Activated naive CD4-positive, alpha-beta T cell treated with anti-CD3 and anti-CD28 coated beads for 36 hours (primary cell): ENCODE measurements at places on chromosomes 4 and X. TPM values are rescaled to one million over a fixed set of nuclear protein-coding genes. Genes with fewer than 3 reads are reported as not detected.

The EMCN gene
- not detected for total RNA-seq

The TMEM47 gene
- not detected for total RNA-seq

The TRIM61 gene
- 0.84 TPM for total RNA-seq

The CABS1 gene
- not detected for total RNA-seq

The SORBS2 gene
- not detected for total RNA-seq

The LARP1B gene
- total RNA-seq: 18.9 TPM

The SPON2 gene
- 4.8 TPM for total RNA-seq

The CLDN34 gene
- not detected for total RNA-seq

The GC gene
- not detected for total RNA-seq

The MAML3 gene
- total RNA-seq: 0.76 TPM

The CXorf65 gene
- total RNA-seq: 11.3 TPM

The PLAC1 gene
- total RNA-seq: not detected

The FGF2 gene
- 0.79 TPM for total RNA-seq

The DCTD gene
- total RNA-seq: 152 TPM

The PNMA6F gene
- total RNA-seq: not detected

The MAGEA11 gene
- not detected for total RNA-seq

GRCh38 chrX:109934434-109934833 lies 68.5 kb upstream of the TMEM164 start:
- no peak for DNase-seq

- DNase-seq: no peak
Observed at GRCh38 chr4:38532908-38533499, 131.0 kb upstream of the KLF3 start.

DNA sequence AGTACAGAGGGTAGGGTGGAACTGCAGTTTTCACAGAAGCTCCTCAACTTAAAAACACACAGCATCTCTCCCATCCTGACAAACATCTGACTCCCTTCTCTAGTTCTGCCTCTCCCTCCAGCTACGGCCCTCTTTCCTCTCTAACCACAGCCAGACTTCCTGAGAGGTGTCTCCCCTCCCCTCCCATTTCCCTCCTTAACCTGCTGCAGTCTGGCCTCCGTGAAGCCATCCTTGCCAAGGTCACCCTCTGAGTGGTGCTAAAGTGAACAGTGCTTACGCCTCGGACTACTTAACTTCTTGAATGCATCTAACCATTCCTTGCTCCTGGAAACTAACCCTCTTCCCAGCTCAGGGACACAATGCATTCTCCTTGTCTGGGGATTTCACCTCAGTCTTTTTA lies 53.3 kb downstream of the RTL5 start:
- DNase-seq: no peak

- no peak for DNase-seq
Observed at GRCh38 chr4:152735396-152735859, 44.1 kb downstream of the TIGD4 start.

- no peak for DNase-seq
Observed at GRCh38 chr4:54439831-54440243, 210.7 kb downstream of the PDGFRA start.

GRCh38 chr4:79300280-79300679 lies 25.6 kb downstream of the NAA11 start:
- no peak for DNase-seq

DNA sequence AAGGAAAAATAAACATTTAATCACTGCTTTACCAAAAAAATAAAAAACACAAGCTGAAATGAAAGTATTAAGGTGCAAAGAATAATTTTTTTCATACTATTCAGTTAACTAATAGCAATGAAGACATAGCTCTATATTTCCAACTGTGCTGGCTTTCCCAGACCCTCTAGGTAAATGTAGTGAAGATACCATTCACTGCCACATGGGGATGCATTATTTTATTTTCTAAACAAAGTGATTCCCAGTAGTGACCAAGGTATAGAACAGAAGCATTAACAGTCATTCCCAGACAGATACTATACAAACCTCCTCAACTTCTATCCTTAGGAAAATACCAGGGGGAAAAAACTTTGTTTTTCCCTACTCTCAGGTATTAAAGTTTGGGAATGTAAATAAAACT lies 39.4 kb downstream of the ANTXR2 start:
- no peak for DNase-seq

GRCh38 chr4:89077761-89078160 lies 20.8 kb upstream of the FAM13A start:
- no peak for DNase-seq

DNA sequence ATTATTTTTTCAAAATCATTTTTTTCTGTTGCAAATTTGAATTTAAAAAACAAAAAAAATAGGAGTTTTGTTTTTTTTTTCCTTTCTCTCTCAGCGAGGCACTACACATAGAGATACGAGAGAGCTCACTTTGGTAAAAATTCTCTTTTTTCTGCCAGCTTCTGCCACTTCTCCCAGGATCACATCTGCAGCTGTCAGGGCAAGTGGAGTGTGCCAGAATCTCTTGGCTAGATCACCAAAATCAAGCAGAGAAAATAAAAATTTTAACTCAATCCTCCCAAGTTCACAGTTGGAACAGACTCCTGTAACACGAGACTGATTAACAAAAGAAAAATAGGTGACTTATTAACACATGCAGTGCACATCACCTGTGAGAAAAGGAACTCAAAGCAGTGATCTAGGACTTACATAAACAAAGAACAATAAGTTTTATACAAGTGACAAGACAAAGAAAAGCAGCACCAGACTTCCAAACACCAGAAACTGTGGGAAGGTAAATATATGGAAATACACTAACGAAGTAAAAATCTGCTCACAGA lies 213.2 kb upstream of the ZFP42 start:
- DNase-seq: no peak

DNA sequence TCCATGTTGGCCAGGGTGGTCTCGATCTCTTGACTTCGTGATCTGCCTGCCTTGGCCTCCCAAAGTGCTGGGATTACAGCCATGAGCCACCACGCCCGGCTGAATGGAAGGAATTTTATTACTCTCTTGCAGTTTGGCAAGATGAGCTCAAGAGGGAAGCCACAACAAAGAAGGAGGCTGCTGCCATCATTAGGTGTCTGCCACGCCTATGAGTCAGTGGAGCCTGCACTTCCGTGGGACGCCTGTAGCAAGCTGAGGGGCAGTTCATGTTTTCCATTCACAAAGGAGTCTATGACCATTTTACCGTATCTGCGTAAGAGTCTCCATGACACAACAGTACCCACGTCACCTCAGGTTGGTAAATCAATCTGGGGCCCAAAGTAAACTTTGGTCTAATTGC lies 51.2 kb upstream of the CHRNA9 start:
- peak; percentile 94 for DNase-seq

DNA sequence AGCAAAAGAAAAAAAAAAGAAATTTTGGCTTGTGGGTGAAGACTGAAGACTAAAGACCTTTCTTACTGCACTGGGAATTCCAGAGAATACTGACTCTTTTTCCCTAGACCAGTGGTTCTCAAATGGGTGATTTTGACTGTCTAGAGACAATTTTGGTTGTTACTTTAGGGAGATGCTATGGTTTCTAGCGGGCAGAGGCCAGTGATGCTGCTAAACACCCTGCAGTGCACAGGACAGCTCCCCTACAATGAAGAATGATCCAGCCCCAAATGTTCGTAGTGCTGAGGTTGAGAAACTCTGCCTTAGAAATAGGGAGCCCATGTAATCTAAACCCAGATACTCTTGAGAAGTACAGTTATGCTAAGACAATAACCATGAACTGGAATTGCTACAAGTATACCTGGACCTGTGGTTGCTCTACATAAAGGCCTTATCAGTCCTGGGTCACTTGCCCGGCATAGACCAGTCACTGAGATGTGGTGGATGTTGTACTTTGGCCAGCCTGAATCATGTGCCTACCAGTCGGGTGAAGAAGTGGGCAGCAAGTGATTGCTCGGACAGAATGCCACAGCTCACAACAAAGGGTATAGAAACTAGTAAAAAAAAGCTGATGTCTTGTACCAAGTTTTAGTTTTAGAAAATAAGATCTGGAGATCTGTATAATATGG lies 16.0 kb downstream of the ARHGAP10 start:
- no peak for DNase-seq

GRCh38 chr4:87608229-87608628 lies at the start of gene DSPP:
DSPP (plus strand) TSS chr4:87608529; CDS start chr4:87610909, 2,380 bp downstream.
- no peak for DNase-seq

- no peak for DNase-seq
Observed at GRCh38 chr4:57191523-57192034, 81.4 kb upstream of the IGFBP7 start.

GRCh38 chr4:121977251-121978171 lies 25.7 kb upstream of the TRPC3 start:
- DNase-seq: no peak

- DNase-seq: no peak
Observed at GRCh38 chr4:171582961-171583581, 230.1 kb upstream of the GALNTL6 start.

DNA sequence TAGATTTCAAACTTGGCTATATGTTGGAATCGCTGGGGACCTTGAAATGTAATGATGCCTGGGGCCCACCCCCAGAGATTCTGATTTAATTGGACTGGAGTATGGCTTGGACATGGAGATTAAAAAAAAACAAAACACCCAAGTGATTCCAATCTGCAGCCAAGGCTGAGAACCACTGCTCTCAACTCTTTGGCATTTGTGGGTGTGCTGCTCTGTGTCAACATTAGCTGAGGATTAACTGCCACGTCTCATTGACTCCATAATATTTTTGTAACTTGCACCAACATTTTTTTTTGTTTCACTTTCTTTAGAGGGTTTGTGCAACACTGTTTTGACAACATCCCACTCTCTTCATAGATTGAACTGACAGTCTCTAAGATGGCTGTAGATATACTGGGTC lies 41.1 kb upstream of the PDK3 start:
- no peak for DNase-seq

GRCh38 chr4:4590546-4590945 lies 48.7 kb upstream of the STX18 start:
- DNase-seq: no peak

- no peak for DNase-seq
Observed at GRCh38 chr4:113810906-113811305, 49.4 kb upstream of the CAMK2D start.

GRCh38 chr4:10677796-10678497 lies 6.6 kb downstream of the CLNK start:
- DNase-seq: no peak

GRCh38 chr4:41712425-41712824 lies 36.1 kb downstream of the PHOX2B start:
- no peak for DNase-seq

DNA sequence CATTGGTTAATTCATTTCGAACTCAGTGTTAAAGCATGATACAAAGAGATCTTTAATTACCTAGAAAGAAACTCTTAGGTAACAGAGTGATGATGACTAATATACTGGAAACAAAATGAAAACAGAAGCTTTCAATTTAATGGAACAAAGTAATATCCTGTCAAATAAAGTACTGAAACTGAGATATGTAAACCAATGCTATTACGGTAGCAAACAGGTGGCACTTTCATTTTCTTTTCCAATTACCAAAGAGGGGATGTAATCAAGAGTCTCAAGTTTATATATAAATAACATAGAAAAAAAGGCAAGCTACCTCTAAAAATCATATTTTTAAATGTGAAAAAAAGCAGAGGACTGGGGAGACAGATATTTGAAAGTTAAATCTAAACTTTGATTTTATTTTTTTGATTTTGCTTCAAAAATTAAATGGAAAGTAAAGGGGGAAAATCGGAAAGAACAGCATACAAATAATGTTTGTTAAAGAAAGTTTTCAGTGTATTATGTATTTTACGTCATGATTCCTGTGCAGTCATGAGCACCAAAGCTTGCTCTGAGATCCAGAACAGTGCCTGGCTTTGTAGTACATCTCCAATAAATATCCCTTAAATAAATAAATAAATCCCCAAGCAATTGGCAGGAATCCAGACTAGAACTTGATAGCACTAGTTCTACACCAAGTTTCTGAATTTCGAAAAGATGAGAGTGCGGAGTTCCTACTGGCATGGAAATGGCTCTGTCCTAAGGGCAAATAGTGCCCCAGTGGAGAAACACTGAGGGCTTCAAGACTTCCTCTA lies 25.0 kb upstream of the RAPGEF2 start:
- no peak for DNase-seq
